Fibroblast of the aortic adventitia (primary cell): ENCODE measurements at places on chromosomes 7 and 10. TPM values are rescaled to one million over a fixed set of nuclear protein-coding genes. Genes with fewer than 3 reads are reported as not detected.

GRCh38 chr7:50856806-50857205 lies 74.1 kb upstream of the GRB10 start:
- peak; percentile 42 for DNase-seq

- no peak for DNase-seq
Measured at GRCh38 chr7:100641860-100642533, 645 bp upstream of the TFR2 start.

The CDHR3 gene
- total RNA-seq = 14.0 and 19.6 TPM in 2 replicates

DNA sequence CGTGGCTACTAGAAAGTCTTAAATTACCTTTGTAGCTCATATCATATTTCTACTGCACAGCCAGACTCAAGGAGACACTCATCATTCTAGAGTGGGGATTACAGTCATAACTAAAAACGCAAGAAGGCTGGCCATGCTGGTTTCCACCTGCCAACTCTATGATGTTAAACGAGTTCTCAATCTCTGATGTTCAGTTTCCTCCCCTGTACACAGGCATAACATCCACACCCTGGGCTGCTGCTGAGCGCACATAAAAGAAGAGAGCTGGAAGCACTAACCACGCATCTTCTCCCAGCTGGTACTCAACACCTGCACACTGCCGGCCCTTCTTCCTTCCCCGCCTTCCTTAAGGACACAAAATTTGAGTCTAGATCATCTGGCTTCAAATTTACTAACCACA lies 60.5 kb downstream of the SORBS1 start:
- DNase-seq = no peak

- no peak for DNase-seq
Measured at GRCh38 chr10:11896549-11897200, 73.5 kb downstream of the PROSER2 start.

- no peak for DNase-seq
Measured at GRCh38 chr7:13777242-13777641, 212.2 kb downstream of the ETV1 start.

GRCh38 chr10:52598936-52599335 lies 173.6 kb downstream of the MBL2 start:
- DNase-seq = no peak

The DGKB gene
- total RNA-seq = 0.36 and 1.2 TPM in 2 replicates

The GHRHR gene
- total RNA-seq = not detected in 2 replicates

The RUFY2 gene
- total RNA-seq = 37.3 and 53.7 TPM in 2 replicates

GRCh38 chr7:120273476-120273975 lies 551 bp downstream of the KCND2 start:
- peak; percentile 44 for DNase-seq

The MINDY4 gene
- total RNA-seq = 7.3 and 13.2 TPM in 2 replicates

The ASAH2 gene
- 0.25 and 1.5 TPM in 2 replicates for total RNA-seq

The POLL gene
- total RNA-seq = 11.1 and 16.8 TPM in 2 replicates

DNA sequence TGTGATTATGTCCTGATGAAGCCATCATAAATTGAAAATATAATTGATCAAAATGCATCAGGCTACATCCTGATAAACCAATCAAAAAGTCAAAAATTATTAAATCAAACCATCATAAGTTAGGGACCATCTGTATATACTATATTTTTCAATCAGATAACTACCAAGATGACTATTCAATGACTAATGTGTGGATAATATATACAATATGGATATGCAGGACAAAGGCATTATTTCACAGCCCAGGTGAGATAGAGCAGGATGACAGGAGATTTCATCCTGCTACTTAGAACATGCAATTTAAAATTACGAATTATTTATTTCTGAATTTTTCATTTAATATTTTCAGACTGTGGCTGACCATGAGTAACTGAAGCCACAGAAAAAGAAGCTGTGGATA lies 137.3 kb upstream of the GNAI1 start:
- no peak for DNase-seq

- DNase-seq = peak; percentile 93
Measured at GRCh38 chr7:114789871-114790311, 132.0 kb upstream of the MDFIC start.
